ENCODE measurements at places on chromosomes 12 and 14.

- no peak for DNase-seq
Observed at GRCh38 chr12:65715961-65716360, 108.3 kb upstream of the HMGA2 start.

GRCh38 chr14:72550513-72550912, 343.4 kb downstream of the DPF3 start:
- no peak for DNase-seq

DNA sequence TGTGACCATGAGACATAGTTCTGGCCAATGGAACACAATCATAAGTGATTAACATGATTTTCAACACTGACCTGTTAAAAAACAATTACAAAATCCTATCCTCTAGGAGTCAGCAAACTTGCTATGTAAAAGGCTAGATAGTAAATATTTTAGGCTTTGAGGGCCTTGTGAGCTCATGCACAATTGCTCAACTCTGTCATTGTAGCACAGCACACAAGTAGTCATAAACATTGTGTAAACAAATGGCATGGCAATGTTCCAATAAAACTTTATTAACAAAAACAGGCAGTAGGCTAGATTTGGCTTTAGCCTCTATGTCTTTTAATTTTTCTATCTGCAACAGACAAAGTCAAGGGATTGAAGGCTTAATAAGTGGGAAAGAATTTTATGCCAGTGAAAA, 350.7 kb downstream of the C12orf50 start:
- no peak for DNase-seq

GRCh38 chr14:65206448-65207096, 104.3 kb upstream of the MAX start:
- DNase-seq: peak; percentile 70

GRCh38 chr14:73913256-73913655, 26.6 kb downstream of the ZNF410 start:
- DNase-seq: no peak

DNA sequence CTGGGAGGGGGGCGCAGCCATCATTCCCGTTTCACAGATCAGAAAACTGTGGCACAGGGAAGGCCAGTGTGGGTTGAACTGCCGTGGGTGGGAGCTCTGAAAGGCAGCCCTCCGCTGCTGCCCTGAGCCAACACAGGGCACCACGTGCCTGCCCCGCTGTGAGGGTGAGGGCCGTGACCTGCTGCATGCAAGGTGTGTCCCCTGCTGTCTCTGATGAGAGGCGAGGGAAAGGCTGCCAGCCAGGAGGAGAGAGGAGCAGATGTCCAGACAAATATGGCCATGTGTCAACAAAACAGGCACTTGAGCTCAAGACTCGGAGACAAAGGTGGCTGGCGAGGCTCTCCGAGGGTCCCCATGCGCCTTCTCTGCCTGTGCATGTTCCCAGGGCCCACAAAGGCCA, 108.8 kb downstream of the RBM19 start:
- no peak for DNase-seq

GRCh38 chr12:69284131-69284530, 44.8 kb downstream of the CPSF6 start:
- DNase-seq: no peak

GRCh38 chr14:95132760-95133159, 24.6 kb downstream of the DICER1 start:
- no peak for DNase-seq

DNA sequence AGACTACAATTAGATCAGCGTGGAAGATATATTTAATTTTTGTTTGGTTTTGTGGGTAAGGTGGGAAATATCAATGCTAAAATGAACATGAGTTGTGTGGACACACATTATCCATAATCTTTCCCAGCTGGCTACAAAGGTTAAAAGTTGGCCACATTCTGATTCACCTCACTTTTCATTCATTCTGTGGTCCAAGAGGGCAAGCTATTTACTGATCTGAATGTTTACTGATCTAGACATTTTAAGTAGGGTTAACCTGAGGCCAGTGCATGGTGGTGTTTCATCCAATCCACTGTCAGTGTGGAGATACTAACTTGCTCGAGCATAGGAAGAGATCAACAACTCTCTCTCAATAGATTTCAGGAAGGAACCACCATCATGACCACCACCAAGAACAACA, 71.6 kb downstream of the DCAF5 start:
- DNase-seq: no peak

DNA sequence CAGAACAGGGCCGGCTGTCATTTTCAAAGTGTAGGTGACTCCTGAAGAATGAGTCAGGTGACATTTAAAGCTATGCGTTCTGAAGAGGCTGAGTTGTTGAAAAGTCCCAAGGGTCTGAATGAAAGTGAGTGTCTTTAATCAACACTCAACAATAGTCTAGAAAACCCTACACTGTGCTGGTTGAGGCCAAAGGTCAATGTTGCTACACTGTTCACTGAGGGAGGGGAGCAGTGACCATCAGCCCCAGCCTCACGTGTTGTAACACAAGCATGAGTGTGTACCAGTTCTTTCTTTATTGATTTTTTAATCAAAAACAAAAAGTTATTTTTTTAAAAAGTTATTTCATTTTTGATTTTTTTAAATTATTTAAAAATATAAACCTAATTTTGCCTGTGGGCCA, 418.8 kb upstream of the LRFN5 start:
- no peak for DNase-seq

- peak; percentile 12 for DNase-seq
Observed at GRCh38 chr12:120708651-120709050, 1.6 kb upstream of the UNC119B start.

DNA sequence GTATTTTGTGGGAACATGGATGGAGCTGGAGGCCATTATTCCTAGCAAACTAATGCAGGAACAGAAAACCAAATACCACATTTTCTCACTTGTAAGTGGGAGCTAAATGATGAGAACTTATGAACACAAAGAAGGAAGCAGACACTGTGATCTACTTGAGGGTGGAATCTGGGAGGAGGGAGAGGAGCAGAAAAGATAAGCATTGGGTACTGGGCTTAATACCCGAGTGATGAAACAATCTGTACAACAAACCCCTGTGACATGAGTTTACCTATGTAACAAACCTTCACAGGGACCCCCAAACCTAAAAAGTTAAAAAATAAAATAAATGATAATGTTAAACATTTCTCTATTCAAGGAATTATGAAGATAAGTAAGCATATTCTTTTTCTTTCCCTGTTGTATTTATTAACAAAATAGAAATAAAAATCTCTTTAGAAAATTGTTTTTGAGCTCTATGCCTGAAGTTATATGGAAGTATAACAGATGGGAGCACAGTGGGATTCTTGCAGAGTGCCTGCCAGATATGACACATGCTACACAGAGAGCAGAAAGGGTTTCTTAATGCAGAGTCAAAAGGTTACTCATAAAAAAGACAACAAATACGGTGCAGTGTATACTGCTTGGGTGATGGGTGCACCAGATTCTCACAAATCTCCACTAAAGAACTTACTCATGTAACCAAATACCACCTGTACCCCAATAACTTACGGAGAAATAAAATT, 52.0 kb upstream of the SYNE2 start:
- DNase-seq: no peak

GRCh38 chr12:124188561-124189405, 106.1 kb upstream of the RFLNA start:
- no peak for DNase-seq

- no peak for DNase-seq
Observed at GRCh38 chr14:97411938-97412612, 614.9 kb downstream of the VRK1 start.

- DNase-seq: peak; percentile 82
Observed at GRCh38 chr12:132153501-132154340, 9.5 kb downstream of the NOC4L start.

DNA sequence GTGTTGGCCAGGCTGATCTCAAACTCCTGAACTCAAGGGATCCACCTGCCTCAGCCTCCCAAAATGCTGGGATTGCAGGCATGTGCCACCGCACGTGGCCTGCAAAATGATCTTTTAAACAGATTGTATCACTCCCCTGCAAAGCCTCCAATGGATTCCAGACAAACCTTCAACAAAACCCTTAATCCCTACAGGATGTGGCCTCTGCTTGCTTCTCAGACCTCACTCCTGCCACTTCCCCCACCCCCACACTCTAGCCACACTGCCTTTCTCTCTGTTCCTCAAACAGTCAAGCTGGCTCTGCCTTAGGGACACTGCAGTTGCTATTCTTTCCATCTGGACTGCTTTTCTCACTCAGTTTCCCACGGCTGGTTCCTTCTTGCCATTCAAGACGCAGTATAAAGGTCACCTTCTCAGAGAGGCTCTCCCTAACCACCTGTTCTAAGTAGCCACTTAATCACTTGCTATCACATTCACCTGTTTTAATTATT, 47.3 kb upstream of the TMED10 start:
- peak; percentile 24 for DNase-seq

- no peak for DNase-seq
Observed at GRCh38 chr14:76599559-76600287, 161.5 kb upstream of the VASH1 start.

- no peak for DNase-seq
Observed at GRCh38 chr14:83260751-83261150, 1727.1 kb upstream of the SEL1L start.

DNA sequence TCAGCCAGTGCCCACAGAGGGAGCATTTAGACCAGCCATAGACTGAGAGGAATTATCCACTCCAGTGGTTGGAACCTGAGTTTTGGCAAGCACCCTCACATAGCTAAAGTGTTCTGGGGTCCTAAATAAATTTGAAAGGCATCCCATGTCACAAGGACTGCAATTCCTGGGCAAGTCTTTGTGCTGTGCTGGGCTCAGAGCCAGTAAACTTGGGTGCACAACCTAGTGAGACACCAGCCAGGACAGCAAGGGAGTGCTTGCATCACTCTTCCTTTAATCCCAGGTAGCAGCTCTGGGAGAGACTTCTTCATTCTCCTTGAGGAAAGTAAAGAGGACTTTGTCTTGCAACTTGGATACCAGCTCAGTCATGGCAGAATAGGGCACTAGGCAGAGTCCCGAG, 142.0 kb upstream of the FSCB start:
- DNase-seq: no peak

GRCh38 chr12:65963862-65964240, 139.6 kb downstream of the HMGA2 start:
- no peak for DNase-seq

DNA sequence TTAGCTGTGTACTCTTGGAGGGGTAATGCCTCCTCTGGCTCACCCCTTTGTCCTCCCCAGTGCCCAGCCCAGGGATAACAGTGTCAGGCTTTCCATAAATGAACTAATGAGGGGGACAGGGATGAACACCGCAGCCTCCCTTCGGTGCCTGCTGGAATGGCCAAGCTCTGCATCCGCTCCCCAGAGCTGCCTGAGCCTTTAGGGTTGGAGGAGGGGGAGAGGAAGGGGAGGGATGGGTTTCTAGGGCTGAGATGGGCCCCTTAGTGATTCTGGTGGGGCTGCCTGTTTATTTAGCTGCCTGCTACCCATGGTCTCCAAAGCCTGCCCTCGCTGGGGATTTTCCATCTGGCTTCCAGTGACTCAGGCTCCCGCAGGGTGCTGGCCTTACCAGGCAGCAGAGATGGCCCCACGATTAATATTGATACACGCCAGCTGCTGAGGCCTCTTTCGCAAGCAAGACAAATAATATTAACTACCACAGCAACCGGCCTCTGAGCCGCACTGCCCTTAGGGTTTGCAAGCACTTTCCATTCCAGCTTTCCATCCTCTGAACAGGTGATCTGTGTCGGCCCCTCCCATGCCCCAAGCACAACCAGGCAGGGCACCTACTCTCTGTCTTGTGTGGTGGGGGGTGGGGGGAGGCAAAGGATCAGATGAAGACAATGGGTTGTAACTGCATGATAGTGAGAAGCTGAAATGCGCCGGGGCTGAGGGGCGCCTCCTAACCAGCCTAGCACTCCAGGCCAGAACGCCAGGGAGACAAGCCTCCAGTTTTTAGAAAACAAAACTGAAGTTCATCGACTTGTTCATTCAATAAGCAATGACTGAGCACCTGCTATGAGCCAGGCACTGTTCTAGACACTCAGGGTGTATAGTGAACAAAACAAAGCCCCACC, 56.7 kb downstream of the C14orf132 start:
- no peak for DNase-seq

DNA sequence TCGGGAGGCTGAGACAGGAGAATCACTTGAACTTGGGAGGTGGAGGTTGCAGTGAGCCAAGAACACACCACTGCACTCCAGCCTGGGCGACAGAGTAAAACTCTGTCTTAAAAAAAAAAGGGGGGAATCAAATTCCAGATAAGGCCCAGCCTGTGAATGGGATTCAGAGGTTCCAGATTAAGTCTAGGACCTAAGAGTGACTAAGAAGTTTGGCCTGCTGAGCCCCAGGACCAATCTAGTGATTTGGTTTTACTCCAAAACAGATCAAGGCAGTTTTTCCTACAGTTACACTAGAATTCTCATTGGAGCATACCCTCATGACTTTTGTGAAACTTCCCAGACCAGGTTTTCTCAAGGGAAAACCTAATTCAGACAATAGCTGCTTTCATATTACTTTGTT, 22.8 kb downstream of the EXOC5 start:
- no peak for DNase-seq

- no peak for DNase-seq
Observed at GRCh38 chr12:8849876-8850275, 27.5 kb downstream of the A2ML1 start.

- DNase-seq: no peak
Observed at GRCh38 chr12:23781118-23781517, 168.4 kb downstream of the SOX5 start.

DNA sequence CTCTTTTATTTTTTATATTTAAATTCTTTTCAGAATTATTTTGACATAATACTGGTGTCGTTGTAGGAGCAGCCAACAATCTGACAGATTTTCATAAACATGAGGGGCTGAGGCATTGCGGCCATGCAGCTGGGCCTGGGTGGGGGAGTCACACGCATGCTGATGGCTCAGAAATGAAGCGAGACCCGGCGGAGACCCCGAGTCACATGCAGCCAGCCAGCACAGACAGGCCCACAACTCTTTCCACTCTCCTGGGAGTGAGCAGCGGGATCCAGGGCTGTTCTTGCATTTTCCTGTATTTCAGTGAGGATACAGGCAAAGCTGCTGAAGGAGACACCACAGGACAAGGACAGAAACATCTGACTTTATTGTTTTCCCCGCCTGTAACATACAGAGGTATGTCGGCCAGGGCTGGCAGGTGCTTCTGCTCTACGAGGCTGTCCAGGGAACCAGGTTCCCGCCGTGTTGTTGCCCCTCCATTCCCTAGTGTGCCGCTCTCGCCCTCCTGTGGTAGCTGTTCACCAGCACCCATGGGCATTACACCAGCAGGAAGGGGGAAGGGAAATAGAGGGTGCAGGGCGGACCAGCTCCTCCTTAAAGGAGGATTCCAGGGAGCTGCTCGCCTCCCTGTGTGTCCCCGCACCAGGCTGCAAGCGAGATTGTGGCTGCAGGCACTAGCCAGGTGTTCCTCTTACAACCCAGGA, 30.5 kb downstream of the FZD10 start:
- DNase-seq: no peak

DNA sequence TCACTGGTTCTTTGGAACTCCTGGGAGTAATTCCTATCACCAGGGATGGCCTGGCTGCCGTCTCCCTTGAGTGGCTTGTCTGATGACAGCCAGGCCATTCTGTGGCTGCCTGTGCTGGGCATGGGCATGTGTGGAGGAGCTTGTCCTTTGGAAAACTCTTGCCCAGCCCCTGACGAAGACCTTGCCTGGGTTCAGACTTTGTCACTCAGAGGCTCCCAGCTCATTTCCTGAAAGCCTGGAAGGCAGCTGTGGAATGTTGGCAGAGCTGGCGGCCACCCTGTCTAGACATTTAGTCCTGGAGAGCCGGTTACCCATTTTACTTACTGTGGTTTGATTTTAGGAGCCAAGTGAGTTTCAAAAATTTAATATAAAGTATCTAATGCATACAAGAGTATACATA, 34.0 kb downstream of the TUNAR start:
- no peak for DNase-seq

GRCh38 chr12:98456576-98457573, 58.5 kb upstream of the TMPO start:
- DNase-seq: no peak

Data from NAMALWA (cell line).